Stimulated activated CD8-positive, alpha-beta memory T cell treated with anti-CD3 and anti-CD28 coated beads, Interleukin-7, amount 100 ng/mL, for 4 hours (primary cell): ENCODE measurements at places on chromosomes 7 and 10.

DNA sequence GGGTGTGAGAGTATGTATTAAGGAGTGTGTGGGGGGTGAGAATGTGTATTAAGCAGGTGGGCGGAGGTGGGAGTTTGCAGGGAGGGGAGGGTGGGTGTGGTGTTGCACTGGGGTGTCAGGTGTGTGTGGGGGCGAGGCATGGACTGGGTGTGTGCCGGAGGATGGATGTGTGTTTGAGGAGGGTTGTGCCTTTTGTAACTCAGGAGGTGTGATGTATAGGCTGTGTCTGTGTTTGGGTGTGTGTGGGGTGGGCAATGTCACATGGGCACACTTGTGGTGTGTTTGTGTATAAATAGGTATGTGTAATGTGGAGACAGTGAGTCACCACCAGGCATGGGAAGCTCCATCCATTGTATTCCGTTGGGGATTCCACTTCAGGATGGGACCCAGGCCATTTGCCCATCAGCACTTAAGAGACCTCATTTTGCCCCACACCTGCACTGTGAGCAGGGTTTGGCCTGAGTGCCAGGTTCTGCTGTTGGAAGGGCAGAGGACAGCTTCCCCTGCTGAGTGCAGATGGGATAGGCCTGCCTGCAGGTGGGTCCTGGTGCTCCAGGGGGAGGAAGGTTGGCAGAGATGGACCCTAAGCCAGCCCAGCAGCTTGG is 5.8 kb downstream of the UNC5B start:
- DNase-seq, result no peak

- DNase-seq, result no peak
These were observed 516.7 kb upstream of the CELF2 start for GRCh38 chr10:10500937-10501336.

- DNase-seq, result no peak
These were observed 39.0 kb downstream of the FRMPD2 start for GRCh38 chr10:48235501-48235900.

DNA sequence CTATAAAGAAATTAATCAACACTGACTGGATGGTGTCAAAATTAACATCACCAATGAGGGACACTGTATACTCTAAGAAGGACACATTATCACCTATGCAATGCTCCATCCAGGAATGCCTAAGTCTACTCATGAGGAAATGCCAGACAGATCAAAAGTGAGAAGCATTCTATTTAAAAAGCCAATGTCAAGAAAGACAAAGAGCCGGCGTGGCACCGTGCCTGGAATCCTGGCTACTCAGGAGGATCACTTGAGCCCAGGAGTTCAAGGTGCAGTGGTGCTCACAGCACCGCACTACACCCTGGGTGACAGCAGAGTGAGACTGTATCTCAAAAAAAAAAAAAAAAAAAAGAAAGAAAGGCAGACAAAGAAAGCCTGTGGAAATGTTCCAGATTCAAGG is 45.5 kb upstream of the ANAPC16 start:
- DNase-seq, result no peak

GRCh38 chr7:2800931-2801688 is 43.0 kb downstream of the GNA12 start:
- no peak for DNase-seq

DNA sequence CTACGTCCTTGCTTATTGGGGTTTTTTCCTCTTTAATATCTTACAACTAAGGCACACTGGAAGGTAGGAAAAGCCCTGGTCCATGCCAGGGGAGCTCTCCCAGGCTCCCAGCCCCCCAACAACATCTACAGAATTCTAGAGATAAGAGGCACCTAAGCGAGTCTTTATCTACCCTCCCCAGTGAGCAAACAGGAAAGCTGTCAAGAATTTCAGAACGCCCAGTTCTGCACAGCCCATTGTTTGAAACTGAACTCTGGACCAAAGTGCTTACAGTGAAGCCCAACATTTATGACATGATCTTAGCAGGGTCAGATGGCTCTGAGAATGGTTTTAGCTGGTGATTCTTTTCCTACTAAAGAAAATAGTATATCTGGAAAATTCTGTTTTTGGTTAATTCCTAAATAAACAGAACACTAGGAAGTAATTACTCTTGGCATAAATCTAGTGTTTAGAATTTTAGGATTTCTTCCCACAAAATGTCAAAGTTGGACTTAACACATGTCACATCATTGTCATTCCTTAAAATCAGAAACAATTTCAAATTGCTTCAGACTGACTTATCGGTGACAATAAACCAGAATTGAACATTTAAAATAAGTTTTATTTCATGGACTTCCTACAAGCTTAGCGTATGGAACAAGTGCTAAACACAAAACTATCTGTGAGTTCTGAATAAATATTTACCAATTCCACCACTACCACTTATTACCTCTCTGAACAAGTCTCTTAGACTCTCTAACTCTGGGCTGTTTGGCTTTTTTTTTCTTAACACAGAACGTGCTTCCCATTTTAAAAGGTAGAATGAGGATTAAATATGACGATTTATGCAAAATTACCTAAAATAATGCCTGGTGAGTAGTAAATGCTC is 31.3 kb upstream of the RNF32 start:
- no peak for DNase-seq

GRCh38 chr10:29183301-29183945 is 105.4 kb upstream of the LYZL1 start:
- no peak for DNase-seq

GRCh38 chr10:67705921-67706320 is 9.9 kb upstream of the CTNNA3 start:
- DNase-seq, result no peak

- no peak for DNase-seq
These were observed 82.8 kb upstream of the CPXM2 start for GRCh38 chr10:123974406-123974805.

- no peak for DNase-seq
These were observed 378.9 kb upstream of the AUTS2 start for GRCh38 chr7:69219381-69219780.
